Activated naive CD4-positive, alpha-beta T cell treated with anti-CD3 and anti-CD28 coated beads, Interleukin-2, amount 10 ng/mL, durations not matched to agents 7 days and 5 days (primary cell): ENCODE measurements at places on chromosomes 5 and 9.

- DNase-seq, result no peak
- no peaks in the 10 kb centered on the region for H3K4me1 ChIP-seq
- H3K36me3 ChIP-seq, result no peaks in the 10 kb centered on the region
Measured at GRCh38 chr5:135641319-135641718, 62.5 kb upstream of the CXCL14 start.

DNA sequence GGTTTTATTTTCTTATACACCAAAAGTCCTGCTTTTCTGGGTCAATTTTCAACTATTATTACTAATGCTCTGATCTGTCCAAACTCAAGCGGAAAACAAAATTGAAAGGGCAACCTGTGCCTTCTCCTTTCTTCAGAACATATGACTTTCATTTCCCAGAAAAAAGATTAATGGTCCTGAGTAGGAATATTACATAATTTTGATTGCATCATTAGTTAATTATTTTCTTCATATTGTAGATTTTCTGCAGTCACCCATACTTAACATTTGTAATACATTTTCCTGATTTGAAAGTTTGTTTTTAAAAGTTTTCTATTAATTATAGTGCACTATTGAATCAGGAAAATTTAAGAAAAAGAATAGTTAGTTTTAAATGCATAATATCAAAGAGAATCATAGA, 1.7 kb upstream of the PCDHB8 start:
- DNase-seq, result no peak
- H3K27ac ChIP-seq, result no peak overlapping the region
- no peaks in the 10 kb centered on the region for H3K4me1 ChIP-seq
- no peak overlapping the region for H3K4me3 ChIP-seq
- peaks cover 13% of the 10 kb centered on the region for H3K27me3 ChIP-seq

GRCh38 chr9:100227636-100228035, 125.1 kb downstream of the TEX10 start:
- H3K27ac ChIP-seq, result no peak overlapping the region
- DNase-seq, result no peak
- peaks cover 19% of the 10 kb centered on the region for H3K36me3 ChIP-seq
- H3K4me1 ChIP-seq, result no peaks in the 10 kb centered on the region
- no peaks in the 10 kb centered on the region for H3K27me3 ChIP-seq

GRCh38 chr9:108521063-108521590, 334.7 kb downstream of the ACTL7B start:
- no peaks in the 10 kb centered on the region for H3K36me3 ChIP-seq
- H3K4me1 ChIP-seq, result no peaks in the 10 kb centered on the region
- no peak overlapping the region for H3K27ac ChIP-seq
- DNase-seq, result no peak
- H3K27me3 ChIP-seq, result no peaks in the 10 kb centered on the region

DNA sequence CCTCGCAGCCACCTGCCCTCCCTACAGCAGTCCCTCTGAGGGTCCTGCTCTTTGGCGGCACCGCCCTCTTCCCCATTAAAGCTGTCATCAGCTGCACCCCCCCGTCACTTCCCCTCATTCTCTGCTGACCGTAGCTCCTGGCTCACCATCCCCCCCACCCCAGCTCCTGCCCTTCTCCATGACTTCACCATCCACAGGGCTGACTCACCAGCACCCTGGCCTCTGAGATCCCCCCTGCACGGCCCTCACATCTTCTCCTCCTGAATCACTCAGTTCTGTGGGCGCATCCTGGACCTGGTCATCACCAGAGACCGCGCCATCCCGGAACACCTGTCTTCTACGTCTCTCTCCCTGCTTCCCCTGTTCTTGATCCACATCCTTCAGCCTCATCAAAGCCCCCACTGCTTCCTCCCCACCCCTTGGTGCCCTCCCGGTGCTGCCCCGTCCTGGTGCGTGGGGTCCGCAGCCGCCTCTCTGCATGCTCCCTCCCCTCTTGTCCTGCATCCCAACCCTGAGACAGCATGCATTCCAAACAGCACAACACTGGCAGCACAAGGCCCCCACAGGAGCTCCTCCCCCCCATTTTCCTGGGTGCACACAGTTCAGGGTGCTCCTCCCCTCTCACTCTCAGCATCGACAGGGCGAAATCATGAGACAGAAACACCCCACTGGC, 12.9 kb downstream of the FLT4 start:
- H3K4me1 ChIP-seq, result no peaks in the 10 kb centered on the region
- H3K27ac ChIP-seq, result no peak overlapping the region
- DNase-seq, result no peak
- H3K36me3 ChIP-seq, result no peaks in the 10 kb centered on the region

DNA sequence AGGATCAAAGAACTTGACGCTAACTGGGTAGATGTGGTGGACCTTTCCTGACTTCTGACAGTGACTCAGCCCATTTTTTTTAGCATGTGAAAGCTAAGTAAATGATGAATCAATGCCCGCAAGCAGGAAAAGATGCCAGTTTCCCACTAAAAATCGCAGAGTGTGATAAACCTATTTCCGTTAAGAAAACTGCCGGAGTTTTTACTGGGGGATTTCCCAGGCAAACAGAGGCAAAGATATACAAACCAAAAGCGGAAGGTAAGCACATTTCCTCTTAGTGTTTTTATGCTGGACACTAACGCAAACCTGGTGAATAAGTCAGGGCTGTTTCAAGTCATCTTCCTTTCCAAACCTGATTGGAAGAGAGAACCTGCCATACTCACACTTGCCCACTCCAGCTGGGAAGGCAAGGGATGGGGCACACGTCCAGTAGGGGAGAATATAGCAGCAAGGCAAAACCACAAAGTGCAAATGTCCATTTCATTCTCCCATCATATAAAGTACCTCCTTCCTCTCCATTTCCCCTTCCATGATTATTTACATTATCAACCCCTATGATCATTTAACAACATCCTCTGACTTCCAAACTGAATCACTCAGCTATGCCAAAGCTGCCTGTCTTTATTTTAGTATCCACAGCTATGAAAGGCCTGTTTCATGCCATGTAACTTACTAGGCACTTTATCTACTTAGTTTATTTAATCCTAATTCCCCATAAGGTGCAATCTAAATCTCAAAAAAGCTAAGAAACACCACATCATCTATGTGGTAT, 349.7 kb upstream of the RFX3 start:
- H3K27me3 ChIP-seq, result no peaks in the 10 kb centered on the region
- no peak overlapping the region for H3K4me3 ChIP-seq
- DNase-seq, result no peak
- no peak overlapping the region for H3K27ac ChIP-seq
- no peaks in the 10 kb centered on the region for H3K36me3 ChIP-seq

DNA sequence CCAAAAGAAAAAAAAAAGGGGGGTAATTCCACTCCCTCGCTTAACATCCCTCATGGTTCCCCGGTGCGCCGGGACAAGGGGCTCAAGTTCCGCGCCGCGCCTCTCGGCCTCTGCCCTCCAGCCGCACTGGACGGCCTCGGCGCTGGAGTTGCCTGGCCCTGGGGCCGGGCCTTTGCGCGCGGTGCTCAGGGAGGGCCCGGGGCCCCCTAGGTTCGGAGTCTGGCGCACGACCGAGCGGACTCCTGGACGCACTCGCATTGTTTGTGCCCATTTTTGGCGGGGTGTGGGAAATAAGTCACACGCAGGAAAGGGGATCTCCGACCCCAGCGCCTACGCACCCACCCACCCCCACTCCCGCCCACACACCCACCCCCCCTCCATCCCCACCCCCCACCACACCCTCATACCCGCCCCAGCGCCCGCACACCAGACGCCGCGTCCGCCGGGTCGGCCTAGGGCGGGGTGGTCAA, 381 bp downstream of the MED22 start:
- H3K4me3 ChIP-seq, result peak overlapping the region; percentile 100
- peak overlapping the region; percentile 96 for H3K27ac ChIP-seq
- peak; percentile 63 for DNase-seq
- peaks cover 59% of the 10 kb centered on the region for H3K36me3 ChIP-seq
- no peaks in the 10 kb centered on the region for H3K27me3 ChIP-seq
- peaks cover 44% of the 10 kb centered on the region for H3K4me1 ChIP-seq

GRCh38 chr5:34064656-34065055, 21.6 kb upstream of the C1QTNF3 start:
- no peak for DNase-seq
- H3K27me3 ChIP-seq, result no peaks in the 10 kb centered on the region
- H3K27ac ChIP-seq, result no peak overlapping the region
- H3K4me3 ChIP-seq, result no peak overlapping the region
- H3K4me1 ChIP-seq, result no peaks in the 10 kb centered on the region

GRCh38 chr9:35501946-35502345, 12.0 kb downstream of the RUSC2 start:
- no peak overlapping the region for H3K4me3 ChIP-seq
- peaks cover 4% of the 10 kb centered on the region for H3K27me3 ChIP-seq
- no peak for DNase-seq
- no peak overlapping the region for H3K27ac ChIP-seq

DNA sequence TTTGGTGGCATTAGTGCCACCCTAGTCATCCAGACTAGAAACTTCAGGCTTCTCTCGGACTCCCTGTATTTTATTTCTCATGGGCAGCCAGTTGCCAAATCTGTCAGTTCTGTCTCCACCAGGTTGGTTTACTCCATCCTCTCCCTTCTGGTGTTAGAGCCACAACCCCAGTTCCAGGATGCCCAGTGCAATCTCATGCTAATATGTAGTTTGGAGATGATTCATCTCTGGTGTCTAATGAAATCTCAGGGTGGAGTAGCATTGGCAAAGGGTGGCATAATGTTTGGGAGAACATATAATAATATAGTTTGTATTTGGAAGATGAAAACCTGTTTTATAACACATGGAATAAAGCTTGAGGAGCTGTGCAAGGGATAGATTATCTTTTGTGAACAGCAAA, 30.2 kb downstream of the SLC46A2 start:
- H3K27ac ChIP-seq, result no peak overlapping the region
- no peak for DNase-seq
- H3K27me3 ChIP-seq, result no peaks in the 10 kb centered on the region
- peaks cover 3% of the 10 kb centered on the region for H3K36me3 ChIP-seq
- H3K4me3 ChIP-seq, result no peak overlapping the region

DNA sequence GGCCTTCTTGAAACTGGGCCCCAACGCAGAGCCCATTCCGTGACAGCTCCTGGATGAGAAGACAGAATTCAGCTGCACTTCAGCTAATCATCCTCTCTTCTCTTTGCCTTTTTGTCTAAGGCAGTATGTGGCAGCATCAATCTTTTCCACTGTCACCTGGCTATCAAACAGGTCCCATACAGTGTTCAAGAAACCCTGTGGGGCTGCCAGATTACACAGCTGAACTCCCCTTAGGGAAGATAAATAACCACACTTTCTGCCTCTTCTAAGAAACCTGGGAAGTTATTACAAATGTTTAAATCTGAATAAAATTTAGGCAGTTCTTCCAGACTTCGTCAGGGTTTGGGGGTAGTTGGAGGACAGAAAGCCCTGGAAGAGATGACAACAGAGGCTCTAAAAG, 61.0 kb downstream of the SPEF2 start:
- H3K4me3 ChIP-seq, result no peak overlapping the region
- H3K36me3 ChIP-seq, result peaks cover 3% of the 10 kb centered on the region
- no peak overlapping the region for H3K27ac ChIP-seq
- H3K4me1 ChIP-seq, result peaks cover 35% of the 10 kb centered on the region
- no peak for DNase-seq

GRCh38 chr5:95799191-95799835, 23.2 kb downstream of the GLRX start:
- peaks cover 18% of the 10 kb centered on the region for H3K36me3 ChIP-seq
- no peaks in the 10 kb centered on the region for H3K27me3 ChIP-seq
- H3K4me1 ChIP-seq, result peaks cover 12% of the 10 kb centered on the region
- H3K4me3 ChIP-seq, result no peak overlapping the region

GRCh38 chr5:765948-766631, 18.4 kb downstream of the ZDHHC11B start:
- H3K36me3 ChIP-seq, result no peaks in the 10 kb centered on the region
- DNase-seq, result no peak
- no peaks in the 10 kb centered on the region for H3K27me3 ChIP-seq
- no peak overlapping the region for H3K4me3 ChIP-seq
- no peak overlapping the region for H3K27ac ChIP-seq

- no peak overlapping the region for H3K27ac ChIP-seq
- DNase-seq, result no peak
- H3K36me3 ChIP-seq, result no peaks in the 10 kb centered on the region
- H3K4me3 ChIP-seq, result no peak overlapping the region
- H3K27me3 ChIP-seq, result peaks cover 13% of the 10 kb centered on the region
Measured at GRCh38 chr5:58924306-58924705, 341.4 kb downstream of the RAB3C start.

- H3K27me3 ChIP-seq, result peaks cover 28% of the 10 kb centered on the region
- H3K4me3 ChIP-seq, result no peak overlapping the region
- no peak for DNase-seq
- H3K36me3 ChIP-seq, result peaks cover 4% of the 10 kb centered on the region
- no peak overlapping the region for H3K27ac ChIP-seq
- H3K4me1 ChIP-seq, result peaks cover 69% of the 10 kb centered on the region
Measured at GRCh38 chr9:127574072-127574993, 37.7 kb upstream of the STXBP1 start.

DNA sequence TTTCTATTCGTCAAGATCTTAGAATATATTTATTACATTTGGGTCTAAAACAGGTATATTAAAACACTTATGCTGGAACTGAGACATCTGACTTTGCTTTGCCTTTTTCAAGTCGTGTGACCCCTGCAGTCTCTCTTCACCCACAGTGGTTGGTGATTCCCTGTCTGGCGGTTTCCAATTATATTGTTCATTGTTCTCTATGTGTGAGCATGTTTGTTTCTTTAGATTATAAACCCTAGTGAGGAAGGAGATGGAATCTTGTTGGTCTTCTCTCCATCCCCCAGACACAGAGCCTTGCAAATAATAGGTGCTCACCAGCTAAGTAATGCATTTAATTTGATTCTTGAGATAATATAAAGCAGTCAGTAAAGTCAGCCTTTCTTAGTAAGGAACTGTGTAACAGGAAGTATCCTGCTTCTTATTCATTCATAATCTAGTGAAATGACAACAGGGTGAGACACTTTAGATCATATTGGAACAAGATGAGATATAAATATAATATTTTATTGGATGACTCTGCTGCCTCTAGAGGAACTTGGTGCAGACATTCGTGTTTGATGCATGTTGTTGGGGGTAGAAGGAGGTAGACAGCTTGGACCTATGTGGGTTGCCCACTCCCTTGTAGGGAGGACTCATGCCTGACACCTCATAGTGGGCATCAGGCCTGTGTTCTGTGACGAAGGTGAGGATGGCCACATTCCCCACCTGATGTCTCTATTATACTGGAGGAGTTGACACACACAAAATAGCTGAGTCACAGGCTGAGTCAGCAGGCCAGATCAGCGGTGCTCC, 88.1 kb downstream of the FGF1 start:
- H3K27ac ChIP-seq, result no peak overlapping the region
- DNase-seq, result no peak
- H3K27me3 ChIP-seq, result peaks cover 24% of the 10 kb centered on the region
- H3K4me1 ChIP-seq, result no peaks in the 10 kb centered on the region

GRCh38 chr9:110115341-110115820, 92.6 kb downstream of the C9orf152 start:
- no peaks in the 10 kb centered on the region for H3K27me3 ChIP-seq
- H3K4me3 ChIP-seq, result no peak overlapping the region
- no peaks in the 10 kb centered on the region for H3K4me1 ChIP-seq
- DNase-seq, result no peak

GRCh38 chr5:23411200-23411599, 96.2 kb upstream of the PRDM9 start:
- DNase-seq, result no peak
- no peaks in the 10 kb centered on the region for H3K36me3 ChIP-seq
- no peak overlapping the region for H3K4me3 ChIP-seq
- H3K27ac ChIP-seq, result no peak overlapping the region
- no peaks in the 10 kb centered on the region for H3K27me3 ChIP-seq
